ENCODE measurements at places on chromosomes 3 and 15.

DNA sequence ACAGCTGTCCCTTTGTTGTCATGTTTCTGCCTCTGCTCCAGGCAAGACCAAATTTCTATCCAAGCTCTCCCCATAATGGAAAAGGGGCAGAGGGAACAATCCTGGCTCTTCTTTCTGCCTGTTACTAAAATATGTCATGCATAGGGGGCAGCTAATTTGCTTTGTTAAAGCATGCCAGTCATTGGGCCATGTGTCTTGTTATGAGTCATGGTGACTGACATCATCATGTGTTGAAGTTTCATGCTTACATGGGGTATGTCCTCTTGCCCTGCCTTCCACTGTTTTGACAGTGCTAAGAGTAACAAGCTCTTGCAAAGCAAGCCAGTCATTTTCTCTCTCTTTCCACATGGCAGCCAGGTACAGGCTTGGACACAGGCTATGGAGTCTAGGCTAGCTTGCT lies 268.9 kb downstream of the GABRB3 start:
- DNase-seq, result no peak

DNA sequence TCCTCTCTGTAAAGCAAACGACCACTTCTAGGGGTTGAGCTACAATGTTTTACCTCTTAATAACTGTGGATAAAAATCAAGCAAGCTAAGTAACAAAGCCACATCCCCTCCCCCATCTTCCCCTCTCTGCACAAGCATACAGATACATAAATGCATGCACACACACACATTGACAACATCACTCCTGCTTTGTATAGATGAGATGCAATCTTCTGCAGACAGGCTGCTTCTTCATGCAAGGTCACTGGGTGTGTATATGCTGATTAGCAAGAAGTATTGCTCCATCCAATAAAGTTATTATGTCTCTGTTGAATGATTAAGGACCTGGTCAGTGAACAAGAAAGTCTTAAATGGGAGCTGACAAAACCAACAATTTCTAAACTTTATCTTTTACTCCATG lies 8.8 kb upstream of the ATP11B start:
- DNase-seq, result no peak

GRCh38 chr15:85788771-85789495 lies 5.8 kb downstream of the KLHL25 start:
- no peak for DNase-seq

DNA sequence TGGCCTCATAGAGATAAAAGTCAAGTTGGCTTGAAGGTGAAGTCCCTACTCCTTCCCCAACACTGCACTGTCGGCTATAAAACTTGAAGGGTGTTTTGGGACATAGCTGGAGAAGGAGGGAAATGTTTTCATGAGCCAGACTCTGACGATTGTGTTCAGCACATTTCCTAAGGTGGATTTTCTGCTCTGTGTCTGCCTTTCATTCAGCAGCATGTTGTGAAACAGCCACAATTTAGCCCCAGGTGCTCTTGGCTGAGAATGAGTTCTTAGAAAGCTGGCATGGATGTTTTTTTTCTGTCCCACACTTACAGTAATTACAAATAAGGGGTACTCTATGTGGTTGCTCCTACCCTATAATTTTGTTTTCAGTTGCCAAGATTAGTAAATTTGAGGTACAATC lies 492.4 kb downstream of the MCTP2 start:
- DNase-seq, result no peak

DNA sequence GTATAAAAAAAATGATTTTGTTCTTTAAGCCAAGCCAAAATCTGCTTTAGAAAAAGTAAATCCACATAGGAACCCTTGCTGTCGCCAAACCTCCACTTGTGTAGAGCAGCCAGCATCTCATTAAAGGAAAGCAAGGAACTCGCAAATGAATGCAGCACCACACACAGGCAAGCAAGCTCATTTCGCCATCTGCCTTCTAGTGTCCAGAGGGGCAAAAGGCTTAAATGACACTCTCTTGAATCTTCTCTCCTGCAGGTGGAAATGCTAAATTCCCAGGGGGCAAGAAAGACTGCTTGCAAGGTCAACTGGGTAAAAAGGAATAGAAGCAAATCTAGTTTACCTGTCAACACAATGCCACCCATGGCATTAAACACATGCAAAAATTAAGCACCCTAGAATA lies 2.4 kb downstream of the MB21D2 start:
- DNase-seq, result peak; percentile 68

DNA sequence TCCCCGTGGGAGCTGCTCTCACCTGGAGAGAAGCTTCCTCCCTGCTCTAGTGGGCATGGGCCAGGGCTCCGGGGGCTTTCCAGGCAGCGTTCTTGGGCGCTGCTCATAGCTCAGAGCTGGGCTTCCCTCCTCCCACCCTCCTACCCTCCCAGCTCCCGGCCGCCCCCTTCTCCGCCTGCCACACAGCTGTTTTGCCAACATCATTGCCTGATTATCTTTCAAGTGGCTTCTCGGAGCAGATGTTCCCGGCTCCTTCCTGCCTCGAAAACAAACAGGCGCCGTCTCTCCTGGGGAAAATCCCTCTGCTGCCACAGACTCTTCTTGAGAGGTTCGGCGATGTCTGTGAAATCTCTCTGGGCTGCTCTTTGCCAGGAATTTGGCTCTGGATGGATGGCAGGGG lies 195.6 kb downstream of the RPLP1 start:
- DNase-seq, result no peak

GRCh38 chr3:53588122-53588521 lies 93.7 kb downstream of the CACNA1D start:
- no peak for DNase-seq

- DNase-seq, result no peak
Observed at GRCh38 chr3:145355206-145355605, 805.8 kb downstream of the PLOD2 start.

- DNase-seq, result no peak
Observed at GRCh38 chr3:147415874-147416273, 6.7 kb downstream of the ZIC1 start.

DNA sequence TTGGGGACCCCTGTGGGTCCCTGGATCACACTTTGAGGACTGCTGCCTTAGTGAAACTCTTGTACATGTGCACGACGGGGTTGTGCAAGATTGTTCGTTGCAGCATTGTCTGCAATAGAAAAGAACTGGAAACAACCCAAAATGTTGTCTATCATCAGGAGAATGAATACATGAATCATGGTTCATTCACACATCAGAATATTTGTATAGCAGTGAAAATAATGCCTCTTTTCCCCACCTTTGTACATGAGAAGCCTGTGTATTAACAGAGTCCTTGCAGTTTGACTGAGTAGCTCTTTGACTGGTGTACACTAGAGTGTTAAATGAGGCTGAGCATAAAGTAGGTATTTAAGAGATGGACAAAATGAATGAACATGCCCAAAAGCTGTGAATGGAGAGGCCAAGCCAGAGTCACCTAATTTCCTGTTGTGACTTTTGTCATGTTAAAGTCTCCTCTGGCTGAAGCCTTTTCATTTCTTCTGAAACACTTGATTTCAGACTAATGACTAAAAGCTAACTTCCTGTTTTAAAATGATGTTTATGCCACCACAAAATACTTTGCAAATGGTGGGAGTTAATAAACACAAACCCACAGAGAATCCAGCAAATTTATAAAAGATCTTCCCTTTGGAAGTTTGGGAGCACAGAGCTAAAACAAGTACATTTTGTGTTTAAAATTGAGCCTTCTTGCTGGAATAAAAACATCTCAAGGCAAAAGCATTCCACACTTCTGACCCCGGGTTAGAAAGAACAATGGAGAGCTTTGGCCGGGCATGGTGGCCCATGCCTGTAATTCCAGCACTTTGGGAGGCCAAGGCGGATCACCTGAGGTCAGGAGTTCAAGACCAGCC lies 20.6 kb upstream of the USP3 start:
- no peak for DNase-seq

GRCh38 chr3:25780618-25781017 lies 2.6 kb downstream of the NGLY1 start:
- no peak for DNase-seq

DNA sequence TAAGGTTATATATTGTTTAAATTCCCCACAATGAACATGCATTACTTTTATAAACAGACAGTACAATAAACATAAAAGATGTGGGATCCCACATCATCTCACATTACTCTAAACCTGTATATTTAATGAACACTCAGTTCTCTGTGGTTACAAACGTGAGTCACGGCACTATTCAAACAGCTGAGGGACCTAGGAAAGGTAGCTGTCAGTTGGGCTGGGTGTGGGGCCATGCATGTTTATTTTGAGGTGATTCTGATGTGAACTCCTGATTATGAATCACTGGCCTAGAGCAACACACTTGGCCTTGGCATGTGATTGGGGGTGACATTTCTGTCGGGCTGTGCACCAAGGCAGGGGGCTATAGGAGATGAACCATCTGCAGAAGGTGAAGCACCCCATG lies 147.6 kb upstream of the HACD2 start:
- DNase-seq, result no peak

DNA sequence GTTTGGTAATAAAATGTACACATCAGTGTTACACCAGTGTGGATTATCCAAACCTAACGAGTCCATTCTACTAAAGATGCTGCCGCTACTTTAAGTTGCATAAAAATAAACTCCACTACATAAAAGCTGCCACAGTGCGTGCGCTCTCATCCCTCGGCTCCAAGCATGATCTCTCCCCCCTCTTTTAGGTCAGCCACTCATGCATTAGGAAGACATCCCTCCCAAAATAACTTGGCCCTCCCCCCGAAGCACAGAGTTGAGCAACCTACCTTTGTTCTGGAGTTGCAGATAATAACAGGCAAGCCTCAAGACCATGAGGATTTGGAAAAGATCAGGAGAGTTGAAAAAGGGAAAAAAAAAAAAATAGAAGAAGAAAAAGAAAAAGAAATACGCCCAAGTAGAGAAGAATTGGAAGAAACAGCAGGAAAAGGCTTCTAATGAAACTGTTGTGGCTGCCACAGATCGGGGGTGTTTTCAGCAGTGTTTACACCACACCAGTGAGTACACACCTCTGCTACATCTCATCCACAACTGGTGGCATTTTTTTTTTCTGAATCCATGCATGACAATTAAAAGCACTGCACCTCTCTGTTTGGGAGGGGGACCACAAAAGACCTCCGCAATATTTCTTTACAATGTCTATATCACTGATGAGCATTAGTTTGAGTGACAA lies 339.2 kb downstream of the FOXP1 start:
- DNase-seq, result no peak

DNA sequence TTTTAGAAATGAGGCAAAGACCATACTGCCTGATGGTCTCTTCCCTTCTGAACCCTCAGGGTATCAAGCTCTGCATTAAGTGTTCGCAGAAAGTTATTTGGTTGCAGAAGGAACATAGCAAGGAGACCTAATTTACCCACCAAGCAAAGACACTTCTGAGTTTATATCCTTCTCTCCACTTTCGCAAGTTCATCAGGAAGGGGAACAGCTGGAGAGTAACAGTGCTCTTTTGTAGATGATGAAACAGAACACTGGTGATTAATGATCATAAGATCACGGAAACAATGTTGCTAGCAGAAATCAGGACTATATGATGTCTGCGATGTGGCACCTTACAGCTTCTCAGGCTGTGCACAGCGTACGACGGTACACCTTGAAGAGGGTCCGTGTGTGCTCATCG lies 62.1 kb downstream of the NCEH1 start:
- peak; percentile 62 for DNase-seq

DNA sequence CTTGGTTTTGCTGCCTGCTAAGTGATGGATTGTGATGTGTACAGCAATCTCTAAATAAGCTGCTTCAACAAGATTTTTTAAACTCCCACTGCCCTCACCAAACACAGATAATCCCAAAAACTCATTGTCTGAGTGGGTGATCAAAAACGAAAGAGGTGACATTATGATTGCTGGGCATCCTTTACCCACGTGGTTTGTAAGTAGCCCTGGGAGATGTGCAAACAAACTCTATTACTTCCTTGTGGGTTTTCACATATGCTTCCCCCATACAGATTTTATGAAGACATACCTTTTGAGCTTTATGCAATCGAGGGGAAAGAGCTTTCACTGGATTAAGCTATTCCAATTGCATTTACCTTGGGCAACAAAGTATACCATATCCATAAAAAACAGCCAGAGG lies 1000.4 kb downstream of the FHIT start:
- no peak for DNase-seq

- peak; percentile 95 for DNase-seq
Observed at GRCh38 chr3:65776494-65776893, 262.2 kb downstream of the MAGI1 start.

GRCh38 chr3:39135170-39135805 lies 18.1 kb downstream of the CSRNP1 start:
- DNase-seq, result no peak

- DNase-seq, result no peak
Observed at GRCh38 chr15:91752081-91752785, 101.3 kb upstream of the SLCO3A1 start.

DNA sequence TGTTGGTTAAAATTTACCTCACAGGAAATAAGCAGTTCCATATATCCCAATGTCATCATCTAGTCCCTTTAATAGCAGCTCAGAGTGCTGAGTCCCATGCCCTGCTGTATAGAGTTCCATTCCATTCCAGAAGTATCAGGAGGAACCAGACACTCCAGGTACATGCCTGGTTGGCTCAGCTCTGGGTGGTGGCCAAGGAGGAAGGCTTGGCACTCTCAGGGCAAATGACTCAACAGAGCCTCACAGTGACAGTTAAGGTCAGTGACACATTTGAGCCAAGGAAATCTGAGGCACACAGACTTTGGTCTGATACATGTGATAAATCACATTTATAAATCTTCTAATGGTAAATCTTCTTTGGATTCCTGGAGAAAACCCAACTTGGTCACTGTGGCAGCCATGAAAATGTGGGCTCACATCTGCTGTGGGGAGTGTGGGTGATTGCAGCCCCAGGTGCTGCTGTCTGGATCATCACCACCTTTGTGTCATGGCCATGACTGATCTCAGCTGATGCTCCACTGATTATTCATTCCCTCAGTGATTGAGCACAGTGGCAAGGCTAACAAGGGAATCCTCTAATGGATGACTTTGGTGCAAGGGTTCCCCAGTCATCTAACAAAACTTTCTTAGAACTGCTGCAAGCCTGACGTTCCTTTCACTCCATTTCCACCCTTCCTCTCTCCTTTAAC lies 9.3 kb downstream of the HHLA2 start:
- DNase-seq, result no peak

DNA sequence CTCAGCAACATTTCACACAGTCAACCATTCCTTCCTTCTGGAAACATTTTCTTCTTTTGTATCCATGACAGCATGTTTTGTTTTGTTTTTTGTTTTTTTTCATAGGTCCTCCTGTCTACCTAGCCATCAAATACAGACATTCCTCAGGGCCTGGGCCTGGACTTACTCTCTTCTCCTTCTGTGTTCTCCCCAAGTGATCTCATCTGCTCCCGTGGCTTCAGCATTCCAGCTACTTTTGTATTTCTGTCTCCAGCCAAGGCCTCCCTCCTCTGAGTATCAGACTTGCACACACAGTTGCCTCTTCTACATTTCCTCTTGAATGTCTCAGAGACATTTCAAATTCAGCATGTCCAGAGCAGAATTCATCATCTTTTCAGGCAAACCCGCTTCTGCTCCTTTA lies 82.4 kb downstream of the HCN4 start:
- DNase-seq, result peak; percentile 40
